ENCODE measurements at places on chromosomes 12 and 14.

GRCh38 chr12:47307680-47308399 is 228.1 kb upstream of the AMIGO2 start:
- peak; percentile 87 for DNase-seq

DNA sequence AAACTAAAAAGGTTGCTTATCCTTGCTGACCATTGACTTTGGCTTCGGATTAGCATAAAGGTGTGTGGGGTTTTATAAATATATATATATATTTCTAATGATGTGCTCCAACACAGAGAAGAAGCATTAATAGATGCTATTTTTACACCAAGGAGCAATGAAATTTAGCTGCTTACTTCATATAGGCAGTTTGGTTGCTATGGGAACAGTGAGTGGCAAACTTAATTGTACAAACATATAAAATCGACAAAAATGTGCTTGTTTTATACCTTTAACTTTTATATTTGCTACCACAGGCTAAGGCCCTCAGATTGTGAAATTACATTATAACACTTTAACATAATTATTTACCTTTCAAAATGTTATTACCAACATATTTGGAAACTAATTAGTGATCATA is 303.4 kb downstream of the SEC23A start:
- DNase-seq = no peak

DNA sequence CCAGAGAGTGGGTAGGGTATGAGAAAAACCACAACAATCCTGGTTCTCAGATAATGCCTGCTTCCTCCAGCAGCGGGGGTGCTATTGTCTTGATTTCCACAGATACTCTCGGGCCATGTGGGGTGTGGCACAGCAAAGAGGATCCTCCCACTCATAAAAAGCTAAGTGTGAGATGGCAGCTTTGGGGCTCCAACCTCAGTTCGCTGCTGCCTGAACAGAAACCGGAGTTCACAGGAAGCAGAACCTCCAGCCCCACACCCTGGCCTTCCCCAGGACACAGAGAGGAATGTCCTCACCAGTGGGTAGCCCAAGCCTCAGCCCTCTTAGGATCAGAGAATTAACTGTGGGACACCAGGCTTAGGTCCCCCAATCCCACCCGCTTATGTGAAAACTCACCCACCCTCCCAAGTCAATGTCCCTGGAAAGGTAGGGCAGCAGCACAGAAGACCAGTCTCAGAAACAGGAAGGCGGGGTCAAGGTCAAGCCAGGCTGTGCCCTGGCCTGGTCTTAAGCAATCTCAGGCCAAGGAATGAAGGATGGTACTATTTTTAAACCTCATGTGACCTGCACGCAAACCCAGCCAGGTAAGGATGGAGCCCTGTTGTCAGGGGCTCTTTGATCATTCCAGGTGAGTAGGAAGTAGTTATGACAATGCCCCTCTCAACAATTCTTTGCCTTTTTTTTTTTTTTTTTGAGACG is 9.0 kb downstream of the KCTD10 start:
- DNase-seq = no peak

GRCh38 chr12:100504804-100505203 is 31.1 kb downstream of the NR1H4 start:
- DNase-seq = no peak

DNA sequence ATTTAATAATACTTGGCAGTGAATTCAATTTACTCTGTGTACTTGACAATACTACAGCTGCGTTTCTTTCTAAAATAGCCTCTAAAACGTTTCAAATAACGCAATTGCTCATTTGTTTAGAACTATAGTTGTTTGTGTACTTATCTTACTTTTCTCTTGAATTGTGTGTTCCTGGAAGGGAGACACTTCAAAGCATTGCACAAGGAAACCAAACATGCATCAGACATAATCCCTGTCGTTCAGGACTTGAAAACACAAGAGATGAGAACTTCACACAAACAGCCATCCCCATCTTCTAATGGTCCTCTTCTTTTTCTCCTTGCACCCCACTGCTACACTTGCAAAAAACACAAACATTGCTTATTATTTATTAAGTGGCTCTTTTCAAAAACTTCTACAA is 38.5 kb downstream of the PTGER2 start:
- no peak for DNase-seq

- DNase-seq = no peak
Measured at GRCh38 chr12:76247026-76247646, 101.1 kb downstream of the BBS10 start.

DNA sequence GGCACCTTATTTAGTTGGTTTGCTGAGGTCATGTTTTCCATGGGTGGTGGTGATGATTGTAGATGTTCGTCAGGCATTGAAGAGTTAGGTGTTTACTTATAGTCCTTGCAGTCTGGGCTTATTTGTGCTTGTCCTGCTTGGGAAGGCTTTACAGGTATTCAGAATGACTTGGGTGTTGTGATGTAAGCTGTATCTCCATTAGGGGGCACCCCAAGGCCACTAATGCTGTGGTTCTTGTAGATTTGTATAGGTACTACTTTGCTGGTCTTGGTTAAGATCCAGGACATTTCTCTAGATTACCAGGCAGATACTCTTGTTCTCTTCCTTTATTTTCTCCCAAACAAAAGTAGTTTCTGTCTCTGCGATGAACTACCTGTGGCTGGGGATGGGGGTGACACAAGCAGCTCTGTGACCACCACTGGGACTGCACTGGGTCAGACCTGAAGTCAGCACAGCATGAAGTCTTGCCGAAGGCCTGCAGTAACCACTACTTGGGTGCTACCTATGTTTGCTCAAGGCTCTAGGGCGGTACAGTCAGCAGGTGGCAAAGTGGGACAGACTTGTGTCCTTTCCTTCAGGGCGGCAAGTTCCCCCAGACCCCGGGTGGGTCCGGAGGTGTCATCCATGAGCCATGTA is 35.8 kb upstream of the FBXO33 start:
- peak; percentile 62 for DNase-seq

- no peak for DNase-seq
Measured at GRCh38 chr12:52730383-52730782, 27.1 kb upstream of the KRT77 start.

DNA sequence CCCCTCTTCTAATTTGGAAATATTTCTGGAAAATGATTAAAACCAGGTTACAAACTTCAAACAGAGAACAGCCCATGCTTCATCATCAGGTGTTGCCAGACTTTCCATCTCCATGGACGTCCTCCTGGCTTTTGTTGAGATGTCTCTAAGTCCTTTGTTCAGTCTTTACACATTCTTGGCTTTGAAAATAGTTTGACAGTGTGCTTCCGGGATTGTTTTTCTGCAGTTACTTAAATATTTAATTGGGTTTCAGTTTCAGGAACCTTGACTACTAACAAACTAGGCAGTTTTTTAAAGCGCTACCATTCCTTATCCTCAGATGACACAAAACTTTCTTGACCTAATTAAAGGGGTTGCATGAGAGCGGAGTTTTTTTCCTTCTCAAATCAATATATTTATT is 47.8 kb downstream of the GOLGA5 start:
- no peak for DNase-seq

- DNase-seq = no peak
Measured at GRCh38 chr14:68390741-68391140, 402.1 kb downstream of the ZFP36L1 start.

DNA sequence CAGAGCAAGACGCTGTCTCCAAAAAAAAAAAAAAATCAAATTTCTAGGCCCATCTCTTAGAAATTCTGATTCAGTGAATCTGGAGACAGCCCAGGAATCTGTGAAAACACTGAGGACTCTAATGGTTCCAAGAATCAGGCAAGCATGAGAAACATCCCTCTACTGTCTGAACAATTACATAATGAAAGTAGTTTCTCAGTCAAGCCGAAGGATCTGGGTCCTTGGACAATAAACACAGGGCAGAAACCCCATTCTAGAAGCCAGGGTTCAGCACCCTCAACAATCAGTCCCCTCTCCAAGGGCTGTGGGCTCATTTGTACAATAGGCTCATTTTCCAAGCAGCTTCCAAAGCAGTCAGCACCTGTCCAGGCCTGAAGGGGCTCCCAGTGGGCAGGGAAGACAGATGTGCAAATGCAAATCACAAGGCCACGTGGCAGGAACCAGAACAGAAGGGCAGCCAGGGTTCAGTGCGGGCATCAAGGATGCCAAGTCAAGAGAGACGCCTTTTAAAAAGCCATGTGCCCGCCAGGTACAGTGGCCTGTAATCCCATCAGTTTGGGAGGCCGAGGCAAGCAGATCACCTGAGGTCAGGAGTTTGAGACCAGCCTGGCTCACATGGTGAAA is 96.1 kb downstream of the KSR2 start:
- DNase-seq = peak; percentile 59

- DNase-seq = no peak
Measured at GRCh38 chr12:97989366-97989940, 525.9 kb upstream of the TMPO start.

GRCh38 chr14:91575469-91576208 is 65.5 kb upstream of the PPP4R3A start:
- DNase-seq = no peak

GRCh38 chr14:52067873-52068614 is 815 bp downstream of the NID2 start:
- peak; percentile 71 for DNase-seq

GRCh38 chr12:120735181-120735580 is 9.6 kb downstream of the ACADS start:
- no peak for DNase-seq

DNA sequence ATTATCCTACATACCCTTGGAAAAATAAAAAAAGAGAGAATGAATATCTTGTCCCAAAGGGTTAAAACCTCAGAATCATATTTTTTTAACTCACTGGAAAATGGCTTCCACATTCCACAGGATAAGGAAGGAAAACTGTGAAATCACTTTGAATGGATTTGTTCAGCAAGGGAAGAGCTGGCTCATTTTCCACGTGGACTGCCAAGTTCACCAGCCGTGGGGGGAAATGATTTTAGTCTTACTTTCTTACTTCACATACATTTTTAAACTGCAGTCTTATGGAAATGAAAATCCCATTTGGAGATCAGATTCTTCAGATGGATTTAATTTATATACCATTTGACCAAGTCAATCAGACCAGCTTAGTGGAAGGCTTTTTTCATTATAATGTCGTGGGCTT is 29.9 kb upstream of the AEBP2 start:
- no peak for DNase-seq

DNA sequence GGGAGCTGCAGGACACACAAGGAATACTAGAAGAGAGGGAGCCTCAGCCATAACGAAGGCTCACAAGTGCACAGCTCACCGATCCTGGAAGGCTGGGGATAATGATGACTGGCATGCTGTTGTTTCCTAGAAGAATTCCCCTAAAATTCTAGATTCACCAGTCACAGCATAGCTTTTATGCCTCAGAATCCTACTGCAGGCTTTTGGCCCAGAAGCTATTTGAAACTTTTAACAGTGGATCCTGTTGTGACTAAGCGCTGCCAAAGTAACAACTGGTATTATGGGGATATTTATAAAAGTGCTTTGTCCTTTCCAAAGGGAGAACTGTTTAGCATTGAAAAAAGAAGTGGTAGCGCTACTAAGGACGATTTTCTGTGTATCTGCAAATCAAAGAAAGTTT is 214.1 kb upstream of the PELI2 start:
- no peak for DNase-seq

GRCh38 chr12:69627501-69627900 is 16.8 kb upstream of the LRRC10 start:
- DNase-seq = no peak

- DNase-seq = no peak
Measured at GRCh38 chr12:105369014-105369413, 38.5 kb downstream of the C12orf75 start.

DNA sequence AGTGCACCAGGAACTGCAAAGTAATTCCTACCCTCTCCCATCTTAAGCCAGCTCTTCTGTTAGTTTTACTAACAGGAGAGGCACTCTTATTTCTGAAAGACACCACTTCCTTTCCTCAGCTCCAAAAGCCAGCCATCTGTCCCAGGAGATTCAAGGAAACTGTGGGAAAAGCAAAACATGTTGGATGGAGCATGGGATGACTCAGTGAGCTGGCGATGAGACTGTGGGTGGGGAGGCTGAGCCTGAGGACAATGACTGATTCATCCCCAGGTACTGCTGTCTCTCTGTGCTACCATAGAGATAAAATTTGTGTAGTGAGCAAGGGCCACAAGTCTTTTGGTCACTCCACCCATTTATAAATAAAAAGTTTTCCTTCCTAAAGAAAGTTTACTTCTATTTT is 141.4 kb downstream of the MYRFL start:
- peak; percentile 21 for DNase-seq

DNA sequence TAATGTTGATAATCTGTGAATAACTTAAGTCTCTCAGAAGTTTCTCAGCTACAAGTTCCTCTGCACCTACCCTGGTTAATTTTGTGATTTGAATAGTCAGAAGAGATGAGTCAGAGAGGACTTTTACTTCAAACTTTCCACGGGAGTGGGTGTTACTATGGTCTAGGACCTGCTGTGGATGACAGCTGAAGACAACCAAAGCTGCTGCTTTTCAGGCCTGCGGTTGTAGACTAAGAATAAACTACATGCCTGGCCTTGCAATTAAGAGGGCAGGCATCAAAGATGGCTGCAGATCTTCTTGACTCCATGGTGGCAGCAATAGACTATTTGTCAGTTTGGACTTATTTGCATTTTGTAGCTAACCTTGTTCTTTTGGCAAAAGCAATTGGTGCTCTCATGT is 227.1 kb upstream of the KRR1 start:
- no peak for DNase-seq

DNA sequence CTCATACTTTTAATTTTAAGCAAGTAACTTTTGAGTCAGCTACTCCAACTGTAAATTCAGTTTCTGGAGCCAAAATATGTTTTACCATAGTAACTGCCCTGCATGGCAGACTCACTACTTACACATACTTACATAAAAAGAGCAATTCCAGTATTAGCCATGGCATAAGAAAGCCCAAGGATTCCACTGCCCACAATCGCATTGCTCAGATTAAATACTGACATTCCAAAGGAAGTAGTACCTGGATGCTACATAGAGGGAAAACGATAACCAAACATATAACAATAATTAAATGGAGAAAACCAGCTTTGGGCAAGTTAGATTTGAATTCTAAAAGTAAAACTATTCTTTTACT is 2.2 kb downstream of the SLC38A2 start:
- DNase-seq = no peak

GRCh38 chr14:58978343-58978742 is 210.1 kb upstream of the DAAM1 start:
- no peak for DNase-seq

- no peak for DNase-seq
Measured at GRCh38 chr12:115325858-115326257, 641.9 kb upstream of the TBX3 start.

DNA sequence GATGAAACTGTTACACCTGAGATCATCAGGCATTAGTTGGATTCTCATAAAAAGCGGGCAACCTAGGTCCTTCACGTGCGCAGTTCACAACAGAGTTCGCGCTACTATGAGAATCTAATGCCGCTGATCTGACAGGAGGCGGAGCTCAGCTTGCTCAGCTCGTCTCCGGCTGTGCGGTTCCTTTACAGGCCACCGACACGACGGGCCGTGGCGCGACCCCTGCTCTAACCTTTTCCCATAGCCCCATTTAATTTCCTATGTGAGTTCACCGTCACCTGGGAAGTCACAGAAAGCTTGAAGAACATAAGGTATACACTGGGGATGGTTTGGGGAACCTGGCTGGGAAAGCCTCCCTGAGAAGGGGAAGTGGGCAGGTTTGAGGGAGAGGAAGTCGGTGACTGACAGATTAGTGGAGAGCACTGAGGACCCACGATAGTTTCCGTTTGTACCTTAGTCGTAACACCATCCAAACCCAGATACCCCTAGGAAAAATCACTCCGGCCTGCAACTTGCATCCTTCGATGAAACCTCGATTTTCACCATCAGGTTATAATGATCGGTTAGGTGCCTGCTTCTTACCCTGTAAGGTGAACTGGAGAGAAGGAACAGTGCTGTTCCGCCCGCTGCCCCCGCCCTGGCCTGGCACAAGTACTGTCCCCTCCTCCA is 2.8 kb upstream of the AAAS start:
- no peak for DNase-seq
